ENCODE measurements at places on chromosomes 12 and 14.

DNA sequence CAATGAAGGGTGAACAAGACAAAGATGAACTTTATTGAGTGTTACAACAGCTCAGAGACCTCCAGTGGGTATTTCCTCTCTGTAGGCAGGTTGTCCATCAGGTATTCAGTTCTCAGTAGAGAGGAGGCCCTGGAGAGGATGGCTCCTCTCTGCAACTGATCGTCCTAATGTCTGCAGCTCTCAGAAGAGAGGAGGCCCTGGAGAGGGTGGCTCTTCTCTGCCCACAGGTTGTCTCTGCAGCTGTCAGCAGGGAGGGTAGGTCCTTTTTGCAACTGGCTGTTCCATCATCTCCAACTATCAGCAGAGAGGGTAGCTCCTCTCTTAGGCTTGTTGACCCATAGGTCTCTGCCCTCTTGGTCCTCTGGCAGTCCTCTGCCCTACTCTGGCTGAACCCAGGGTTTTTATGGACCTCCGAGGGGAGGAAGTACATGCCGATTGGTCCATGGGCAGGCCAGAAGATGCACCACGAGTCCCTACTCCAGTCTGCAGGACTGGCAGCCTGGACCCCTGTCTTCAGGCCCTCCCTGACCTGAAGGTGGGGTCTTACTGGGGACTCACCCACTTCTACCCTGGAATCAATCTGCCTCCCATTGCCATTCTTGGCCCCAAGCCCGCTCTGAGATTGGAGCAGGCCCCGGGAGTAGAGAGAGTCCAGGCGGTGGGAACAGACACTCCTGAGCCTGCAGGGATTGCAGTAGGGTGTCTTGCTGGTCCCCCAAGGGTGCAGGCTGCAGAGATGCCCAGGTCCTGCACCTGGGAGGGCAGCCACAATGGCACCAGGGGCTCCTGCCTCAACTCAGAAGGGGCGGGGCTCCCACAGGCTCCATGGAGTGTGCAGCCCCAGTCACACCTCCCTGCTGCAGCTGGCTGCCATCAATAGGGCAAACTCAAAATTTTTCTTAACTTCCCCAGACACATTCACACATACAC, 2.3 kb downstream of the TMEM116 start:
- DNase-seq, result no peak

DNA sequence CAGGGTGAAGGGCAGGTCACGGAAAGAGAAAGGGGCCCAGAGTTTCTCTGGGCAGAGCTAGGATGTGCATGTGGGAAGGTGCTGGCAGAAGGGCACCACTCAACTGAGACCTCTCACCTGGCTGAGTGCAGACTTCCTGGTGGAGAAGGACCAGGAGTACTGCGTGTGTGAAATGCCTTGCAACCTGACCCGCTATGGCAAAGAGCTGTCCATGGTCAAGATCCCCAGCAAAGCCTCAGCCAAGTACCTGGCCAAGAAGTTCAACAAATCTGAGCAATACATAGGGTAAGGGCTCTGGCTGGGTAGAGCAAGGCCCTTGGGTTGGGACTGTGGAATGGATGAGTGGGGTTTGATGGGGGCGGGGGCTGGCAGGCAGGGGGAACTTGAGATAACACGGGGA, 5.4 kb upstream of the SMARCD1 start:
- DNase-seq, result no peak

DNA sequence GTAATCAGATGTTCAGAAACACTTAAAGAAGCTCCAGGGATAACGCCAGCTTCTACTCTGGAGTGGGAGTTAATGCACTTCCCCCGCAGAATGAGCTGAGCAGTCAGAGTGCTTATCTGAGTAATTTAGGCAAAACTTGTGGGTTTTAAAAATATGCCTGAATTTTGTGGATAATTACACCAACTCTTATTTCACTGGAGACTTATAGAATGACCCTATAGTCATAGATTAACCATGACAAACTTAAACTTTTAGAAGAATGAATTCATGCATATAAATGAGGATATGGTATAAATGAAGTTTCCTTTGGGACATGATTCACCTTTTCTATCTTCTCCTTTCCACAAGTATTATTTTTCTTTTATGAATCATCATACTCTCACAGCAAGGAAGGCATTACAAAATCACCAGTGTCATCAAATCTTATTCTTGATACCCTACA, 241.1 kb upstream of the FBXO33 start:
- DNase-seq, result no peak

DNA sequence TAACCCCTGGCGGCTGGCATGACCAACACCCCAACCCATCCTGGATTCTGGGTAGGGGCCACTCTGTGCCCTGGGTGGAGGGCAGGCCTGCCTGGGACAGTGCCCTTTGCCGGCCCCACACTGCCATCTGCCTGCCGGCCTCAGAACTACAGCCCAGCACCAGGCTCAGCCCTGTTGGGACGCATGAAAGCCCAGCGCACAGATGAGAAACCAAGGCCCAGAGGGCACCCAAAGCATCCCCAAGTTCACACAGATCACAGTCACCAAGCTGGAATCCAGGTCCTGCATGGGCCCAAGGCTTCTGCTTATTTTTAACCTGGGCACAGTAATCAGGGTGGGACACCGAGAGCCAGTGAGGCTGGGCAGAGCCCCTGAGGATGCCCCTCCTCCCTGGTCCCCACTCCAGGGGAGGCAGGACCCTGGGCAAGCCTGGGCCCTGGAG, 26.2 kb downstream of the RFLNA start:
- DNase-seq, result no peak

DNA sequence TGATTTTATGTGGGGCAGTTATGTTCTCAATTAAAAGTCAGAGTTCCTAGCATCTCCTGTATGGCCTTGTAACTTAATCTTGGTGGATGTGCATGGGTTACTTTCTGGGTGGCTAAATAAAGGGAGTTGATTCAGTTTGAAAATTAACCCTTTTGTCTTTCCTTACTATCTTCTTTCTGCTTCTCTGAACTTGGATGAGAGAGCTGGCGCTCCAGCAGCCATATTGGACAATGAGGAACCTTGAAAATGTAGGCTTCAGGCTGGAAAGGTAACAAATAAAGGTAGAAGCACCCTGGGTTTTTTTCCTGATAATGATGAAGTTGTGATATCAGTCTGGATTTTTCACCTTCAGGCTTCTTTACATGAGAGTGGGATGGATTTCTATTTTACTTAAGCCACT, 714.1 kb upstream of the TMEM132C start:
- no peak for DNase-seq

DNA sequence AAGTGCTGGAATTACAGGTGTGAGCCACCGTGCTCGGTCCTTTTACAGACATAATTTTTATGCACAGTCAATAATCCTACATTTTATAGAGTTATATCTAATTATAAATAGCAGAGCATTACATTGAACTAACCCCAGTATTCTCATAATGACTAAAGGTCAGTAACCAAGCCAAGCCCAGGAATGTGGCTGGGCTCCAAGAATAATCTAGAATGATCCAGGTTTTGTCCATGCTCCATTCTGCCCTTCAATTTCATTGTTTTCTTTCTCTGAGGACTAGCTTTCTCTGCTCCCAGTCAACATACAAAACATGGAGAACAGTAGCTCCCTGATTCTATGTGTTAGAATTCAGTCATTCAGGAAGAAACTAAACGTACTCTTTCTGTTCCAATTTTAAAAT, 92.1 kb upstream of the KRR1 start:
- DNase-seq, result no peak

DNA sequence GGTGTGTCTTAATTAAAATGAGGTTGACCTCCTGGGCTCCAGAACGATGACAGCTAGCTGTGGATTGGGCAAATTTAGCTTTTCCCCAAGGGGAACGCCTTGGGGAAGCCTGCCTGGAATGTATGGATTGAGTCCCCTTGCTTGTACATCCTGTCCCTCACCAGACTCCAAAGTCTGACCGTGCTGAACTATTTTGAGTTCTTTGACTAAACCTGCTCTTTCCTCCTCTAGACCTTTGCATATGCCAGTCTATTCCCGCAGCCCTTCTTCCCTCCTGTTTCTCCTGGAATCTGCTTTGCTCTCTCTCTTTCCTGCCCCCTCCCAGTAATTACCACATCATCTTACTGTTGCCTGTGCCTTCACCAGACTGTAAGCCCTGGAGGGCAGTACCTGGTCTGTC, 11.5 kb upstream of the KDM2B start:
- DNase-seq, result no peak

GRCh38 chr14:80669426-80669825, 272.1 kb downstream of the CEP128 start:
- no peak for DNase-seq

GRCh38 chr14:72476657-72477499, 417.0 kb downstream of the DPF3 start:
- DNase-seq, result no peak

- no peak for DNase-seq
Measured at GRCh38 chr12:93361151-93361919, 16.4 kb upstream of the NUDT4 start.

GRCh38 chr14:74843653-74844052, 32.3 kb downstream of the PROX2 start:
- DNase-seq, result no peak

- no peak for DNase-seq
Measured at GRCh38 chr12:113971392-113971791, 5.3 kb upstream of the RBM19 start.

GRCh38 chr12:10372559-10372958, 17.3 kb downstream of the KLRK1 start:
- no peak for DNase-seq

- no peak for DNase-seq
Measured at GRCh38 chr12:84506282-84506681, 406.3 kb downstream of the SLC6A15 start.

- no peak for DNase-seq
Measured at GRCh38 chr14:49940808-49941421, 48.0 kb downstream of the ARF6 start.

DNA sequence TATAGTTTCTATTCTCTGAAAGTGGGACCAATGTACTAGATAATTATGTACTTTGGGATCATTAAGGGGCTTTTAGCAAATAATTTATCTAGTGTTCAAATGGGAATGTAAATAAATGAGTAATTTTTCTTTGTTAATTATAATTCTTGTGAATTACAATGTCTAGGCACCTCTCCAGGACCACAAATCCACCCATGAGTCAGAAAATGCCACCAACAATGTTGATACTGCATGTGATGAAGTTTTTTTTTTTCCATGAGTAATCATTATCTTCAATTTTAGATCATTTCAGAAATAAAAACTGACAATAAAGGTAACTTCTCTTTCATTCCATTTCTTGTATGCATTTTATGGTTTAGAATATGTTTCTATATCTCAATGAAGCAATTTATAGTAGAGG, 470.3 kb downstream of the VRK1 start:
- DNase-seq, result no peak

DNA sequence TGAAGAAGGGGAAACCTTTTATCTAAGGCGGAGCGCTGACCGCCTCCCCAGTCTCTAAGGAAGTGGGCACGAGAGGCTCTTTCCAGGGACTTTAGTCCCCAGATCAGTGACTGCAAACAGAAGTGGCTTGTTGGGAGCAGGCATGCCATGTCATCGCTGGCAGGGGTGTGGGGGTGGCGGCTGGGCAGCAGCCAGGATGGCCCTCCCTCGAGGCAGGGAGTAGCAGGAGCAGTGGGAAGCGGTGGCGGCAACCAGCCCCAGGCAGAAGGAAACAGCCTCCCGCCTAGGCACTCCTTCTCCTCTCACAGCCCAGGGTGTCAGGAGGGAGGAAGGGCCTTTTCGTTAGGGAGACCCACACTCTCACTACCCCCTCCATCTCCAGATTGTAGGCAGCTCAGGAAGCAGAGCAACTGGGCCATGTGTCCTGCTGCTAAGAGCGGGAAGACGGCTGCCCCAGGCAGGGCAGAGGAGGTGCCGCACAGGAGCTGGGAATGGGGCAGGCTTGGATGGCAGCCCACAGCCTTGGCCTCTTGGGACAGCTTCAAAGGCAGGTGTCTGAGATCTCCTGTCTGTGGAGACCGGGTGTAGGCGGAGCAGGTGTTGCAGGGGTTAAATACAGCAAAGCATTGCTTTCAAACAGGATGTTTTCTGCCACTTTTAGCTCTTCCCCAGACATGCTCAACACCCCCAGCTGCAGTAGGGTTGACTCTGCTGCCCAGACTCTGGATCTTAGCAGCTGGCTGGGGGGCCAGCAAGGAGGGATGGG, 21.8 kb downstream of the VDR start:
- no peak for DNase-seq

DNA sequence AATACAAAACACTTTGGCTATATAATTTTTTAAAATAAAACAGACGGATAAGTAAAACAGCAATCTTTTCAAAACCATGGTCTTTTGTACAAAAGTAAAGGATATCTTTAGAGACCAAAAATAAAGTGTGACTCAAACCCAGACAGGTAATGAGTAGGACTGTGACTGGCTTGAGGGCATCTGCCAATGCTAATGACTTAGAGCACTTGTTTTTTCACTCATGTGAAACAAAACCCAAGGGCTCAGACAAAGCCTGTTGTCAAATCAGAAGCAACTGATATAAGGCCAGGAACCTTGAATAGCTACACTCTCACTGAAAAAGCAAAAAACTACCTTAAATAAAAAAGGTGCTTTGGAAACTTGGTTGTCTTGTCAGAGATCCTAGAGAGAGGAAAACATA, 357.4 kb downstream of the TMEM117 start:
- DNase-seq, result no peak

- no peak for DNase-seq
Measured at GRCh38 chr12:131063960-131064359, 110.3 kb downstream of the ADGRD1 start.

DNA sequence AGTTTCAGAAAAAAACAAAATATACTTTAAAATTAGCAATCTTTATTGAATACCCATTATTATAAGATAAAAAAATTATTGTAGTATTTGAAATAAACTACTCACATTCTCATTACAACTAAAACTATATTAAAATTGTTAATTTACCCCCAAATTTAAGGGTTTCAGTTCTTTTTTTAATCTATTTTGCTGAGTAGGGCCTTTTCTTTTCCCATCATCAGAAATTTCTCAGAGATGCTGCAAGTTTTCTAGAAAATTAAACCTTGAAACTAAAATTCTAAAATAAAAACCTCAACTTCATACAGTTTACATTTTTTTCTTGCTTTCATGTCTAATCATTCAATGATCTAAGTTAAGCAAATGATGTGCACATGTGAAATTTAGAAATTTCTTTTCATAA, 10.1 kb downstream of the ARMH4 start:
- no peak for DNase-seq

GRCh38 chr14:105062048-105062433, 3.2 kb downstream of the GPR132 start:
- DNase-seq, result no peak

- no peak for DNase-seq
Measured at GRCh38 chr12:25404955-25405354, 148.1 kb downstream of the LMNTD1 start.

DNA sequence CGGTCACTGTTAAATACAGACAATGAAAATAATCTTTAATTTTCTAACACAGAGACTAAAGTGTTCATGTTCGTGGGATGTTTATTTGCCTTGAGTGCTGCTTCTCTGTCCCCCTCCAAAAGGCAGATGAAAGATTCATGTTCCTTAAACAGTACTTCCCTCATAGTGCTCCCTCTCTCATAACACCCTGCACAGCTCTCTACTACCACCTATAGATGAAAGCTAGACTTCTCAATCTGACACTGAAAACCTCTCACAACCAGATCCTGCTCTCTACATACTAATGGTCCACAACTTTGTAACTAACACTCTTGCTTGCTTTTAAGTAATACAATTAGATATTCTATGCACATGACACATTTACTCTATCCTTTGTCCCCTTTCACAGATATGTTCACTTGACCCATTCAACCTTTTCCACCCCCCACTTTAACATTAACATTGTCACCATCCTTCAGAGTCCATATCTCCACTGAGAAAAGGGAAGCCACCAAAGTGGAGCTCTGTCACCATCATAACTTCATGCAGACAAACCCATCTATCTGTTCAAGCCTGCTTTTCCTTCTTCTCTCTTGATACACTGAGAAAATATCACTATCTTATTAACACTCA, 266.4 kb upstream of the USP15 start:
- DNase-seq, result peak; percentile 30

Measured in NCI-H1417 treated with DMSO at 0.1 percent for 48 hours (cell line).